ENCODE measurements at places on chromosomes 3 and 15. TPM values are rescaled to one million over a fixed set of nuclear protein-coding genes. Genes with fewer than 3 reads are reported as not detected.

The ADCY5 gene
- 225 TPM for total RNA-seq

The FNDC3B gene
- total RNA-seq, result 56.1 TPM

The HIGD2B gene
- not detected for total RNA-seq

The CCDC39 gene
- total RNA-seq, result not detected

The ACTC1 gene
- total RNA-seq, result 12,822 TPM

All from Right ventricle myocardium superior (tissue), 1 donor.